Left lung (tissue), 14 donors: ENCODE measurements at places on chromosomes 2 and 18.
A peak's percentile ranks its signal among the peaks of the same experiment; 100 is the strongest.

DNA sequence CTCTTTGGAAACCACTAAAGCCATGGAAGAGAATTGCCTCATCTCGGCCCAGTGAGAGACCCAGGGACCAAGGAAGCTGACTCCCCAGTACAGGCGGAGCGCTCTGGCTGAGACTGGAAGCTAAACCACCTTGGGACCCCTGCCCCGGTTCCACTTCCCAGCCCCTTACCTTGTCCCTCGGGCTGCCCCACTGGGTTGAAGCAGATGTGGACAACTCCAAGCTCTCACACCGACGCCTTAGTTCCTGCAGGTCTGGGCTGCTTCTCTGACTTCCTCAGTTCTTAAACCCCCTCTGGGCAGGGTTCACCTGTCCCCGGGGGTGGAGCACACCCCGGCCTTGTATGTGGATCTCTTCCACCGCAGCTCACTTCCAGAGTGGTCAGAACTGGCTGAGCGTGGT lies 266.2 kb downstream of the PHLPP1 start:
- no peak for DNase-seq

- no peak for DNase-seq
These were observed 15.0 kb downstream of the RND3 start for GRCh38 chr2:150472511-150472899.

DNA sequence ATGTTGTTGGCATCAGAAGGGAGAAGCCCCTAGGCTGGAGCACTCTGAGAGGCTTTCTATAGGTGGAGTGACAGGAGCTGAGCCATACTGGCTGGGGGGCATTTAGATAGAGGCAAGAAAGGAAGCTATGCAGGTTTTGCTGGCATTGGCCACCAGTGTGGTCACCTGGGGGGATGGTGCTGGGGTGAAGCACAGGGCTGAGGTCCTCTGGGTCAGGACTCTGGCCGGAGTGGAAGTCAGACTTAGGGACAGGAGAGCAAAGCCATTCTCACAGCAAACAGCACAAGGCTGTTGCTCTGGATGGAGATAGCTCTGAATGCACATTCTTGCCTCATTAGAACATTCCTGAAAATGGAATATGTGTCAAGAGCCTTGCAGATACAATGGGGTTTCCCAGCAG lies 47.4 kb downstream of the NTSR2 start:
- no peak for DNase-seq

GRCh38 chr18:35862119-35862640 lies 110.3 kb upstream of the RMP24 start:
- DNase-seq, result no peak

DNA sequence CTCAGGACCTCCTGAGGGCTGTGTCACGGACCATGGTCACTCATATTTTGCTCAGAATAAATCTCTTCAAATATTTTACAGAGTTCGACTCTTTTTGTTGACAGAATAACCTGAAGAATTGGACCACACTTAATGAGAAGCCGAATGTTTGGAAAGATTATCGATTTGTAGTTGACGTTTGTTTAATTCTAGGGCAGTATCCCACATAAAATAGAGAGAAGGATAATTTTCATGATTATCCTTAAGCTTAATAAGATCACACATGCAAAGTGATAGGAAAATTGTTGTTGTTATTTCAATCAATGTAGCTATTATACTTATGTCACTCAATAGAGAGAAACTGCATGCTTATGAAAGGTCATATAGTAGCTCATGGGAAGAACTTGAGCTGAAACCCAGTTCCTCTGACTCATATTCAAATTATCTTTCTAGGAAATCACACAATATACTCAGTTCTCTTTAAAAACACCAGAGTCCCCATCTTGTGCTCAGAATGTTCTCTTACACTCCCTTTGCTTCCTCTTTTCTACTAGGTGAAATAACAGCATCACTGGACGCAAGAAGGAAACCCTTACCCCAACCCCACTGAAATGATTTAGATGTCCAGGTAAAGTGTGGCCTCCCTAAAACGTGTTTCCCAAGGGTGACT lies 982.1 kb downstream of the TSN start:
- no peak for DNase-seq

GRCh38 chr2:80454628-80455027 lies 150.1 kb upstream of the LRRTM1 start:
- DNase-seq, result no peak

- peak; percentile 70 for DNase-seq
These were observed 123.9 kb upstream of the SLC1A4 start for GRCh38 chr2:64865073-64865830.

GRCh38 chr2:177665948-177666347 lies 273.4 kb downstream of the AGPS start:
- no peak for DNase-seq

DNA sequence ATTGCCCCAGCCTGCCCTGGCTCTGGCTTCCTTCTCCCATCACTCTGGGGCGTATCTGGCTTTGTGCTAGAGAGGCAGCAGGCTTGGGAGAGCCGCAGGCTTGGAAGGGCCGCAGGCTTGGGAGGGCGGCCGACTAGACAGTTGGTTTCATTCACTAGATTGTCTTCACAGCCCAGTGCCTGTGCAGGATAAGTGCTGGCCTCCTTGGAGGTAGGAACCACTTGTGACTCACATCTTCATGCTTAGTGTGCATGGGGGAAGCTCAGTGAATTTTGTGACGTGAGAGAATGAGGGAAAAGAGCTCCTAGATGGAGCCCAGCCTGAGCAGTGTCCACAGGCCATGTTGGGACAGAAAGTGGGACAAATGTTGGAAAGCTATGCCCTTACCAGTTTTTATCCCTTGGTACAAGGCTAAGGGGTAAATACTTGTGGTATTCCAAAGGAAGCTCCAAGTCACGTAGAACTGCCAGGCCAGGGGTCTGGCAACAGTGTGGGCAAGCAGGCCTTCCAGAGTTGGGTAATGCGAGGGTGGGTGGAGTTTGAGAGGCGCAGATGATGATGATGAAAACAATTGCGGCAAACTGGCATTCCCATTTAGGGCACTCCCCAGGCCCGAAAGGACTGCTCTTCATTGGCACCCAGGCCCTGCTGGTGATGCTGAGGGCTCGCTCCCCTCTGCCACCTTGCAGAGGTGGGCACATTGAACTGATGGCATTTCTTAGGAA lies 100.1 kb downstream of the DDX1 start:
- no peak for DNase-seq

DNA sequence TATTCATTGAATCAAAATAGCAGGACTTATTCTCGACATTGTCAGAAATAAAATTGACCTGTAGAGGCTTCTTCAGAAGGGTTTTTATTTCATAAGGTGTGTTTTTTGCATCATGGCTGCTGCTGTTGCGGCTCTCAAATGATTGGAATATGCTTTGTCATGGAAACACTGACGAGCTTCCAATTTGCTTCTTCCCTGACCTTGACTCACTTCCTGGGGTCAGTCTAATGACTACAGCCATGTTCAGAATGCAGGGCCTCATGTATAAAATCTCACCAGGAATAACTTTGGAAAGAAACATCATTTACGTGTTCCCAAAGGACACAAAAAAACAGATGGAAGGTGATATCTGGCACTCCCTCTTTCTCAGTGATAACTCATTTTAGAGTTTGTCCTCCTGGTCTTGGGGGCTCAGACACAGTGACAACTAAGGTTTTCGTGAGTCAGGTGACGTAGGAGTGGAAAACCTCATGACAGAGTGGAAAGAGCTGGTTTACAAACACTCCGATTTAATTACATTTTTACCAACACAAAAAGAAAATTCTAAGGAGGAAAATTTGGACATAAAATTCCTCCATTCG lies 467.0 kb upstream of the RAB12 start:
- DNase-seq, result no peak

- DNase-seq, result no peak
These were observed 17.5 kb downstream of the LYPD1 start for GRCh38 chr2:132652474-132652873.

- no peak for DNase-seq
These were observed 118.7 kb downstream of the EPB41L3 start for GRCh38 chr18:5424903-5425664.

- no peak for DNase-seq
These were observed 13.7 kb upstream of the ST3GAL5 start for GRCh38 chr2:85902496-85902895.

DNA sequence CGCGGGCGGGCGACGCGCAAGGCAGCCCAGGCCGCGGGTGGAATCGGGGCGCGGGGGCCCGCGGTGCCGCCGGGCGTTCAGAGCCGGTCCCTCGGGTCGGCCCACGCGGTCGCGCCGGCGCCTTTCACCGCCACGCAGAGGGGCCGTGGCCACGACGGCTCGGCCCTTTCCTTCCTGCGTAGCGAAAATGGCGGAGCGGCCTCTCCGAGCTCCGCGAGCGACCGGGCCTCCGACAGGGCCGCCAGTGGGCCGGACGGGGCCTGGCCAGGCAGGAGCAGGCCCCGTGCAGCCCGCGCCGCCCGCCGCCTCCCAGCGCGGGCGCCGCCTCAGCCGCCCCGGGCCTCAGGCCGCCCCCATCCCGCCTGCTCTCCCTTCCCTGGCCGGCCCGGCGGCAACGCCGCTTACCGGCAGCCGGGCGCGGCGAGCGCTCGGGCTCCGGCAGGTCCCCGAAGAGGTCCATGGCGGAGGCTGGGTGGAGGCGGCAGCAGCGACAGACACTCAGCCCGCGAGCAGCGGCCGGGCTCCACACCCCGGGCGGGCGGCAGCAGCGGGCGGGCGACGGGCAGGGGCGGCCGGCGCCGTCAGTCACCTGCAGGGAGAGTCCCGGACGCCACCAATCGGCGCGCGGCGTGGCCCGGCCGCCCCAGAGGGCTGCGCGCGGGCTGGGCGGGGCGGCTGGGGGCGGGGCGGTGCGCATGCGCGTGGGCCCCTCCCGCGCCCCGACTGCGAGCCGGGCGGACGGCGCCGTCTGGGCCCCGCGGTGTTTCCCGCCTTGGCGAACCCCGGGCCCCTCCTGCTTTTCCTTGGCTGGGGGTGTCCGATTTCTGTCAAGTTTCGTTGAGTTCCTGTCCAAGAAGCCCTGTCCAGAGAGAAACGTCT lies at the start of gene ILKAP:
TSS of gene ILKAP (minus strand) at position 602 of the 879 bp plus-strand sequence. CDS start at position 460, 142 bp downstream.
- DNase-seq, result peak; percentile 80

DNA sequence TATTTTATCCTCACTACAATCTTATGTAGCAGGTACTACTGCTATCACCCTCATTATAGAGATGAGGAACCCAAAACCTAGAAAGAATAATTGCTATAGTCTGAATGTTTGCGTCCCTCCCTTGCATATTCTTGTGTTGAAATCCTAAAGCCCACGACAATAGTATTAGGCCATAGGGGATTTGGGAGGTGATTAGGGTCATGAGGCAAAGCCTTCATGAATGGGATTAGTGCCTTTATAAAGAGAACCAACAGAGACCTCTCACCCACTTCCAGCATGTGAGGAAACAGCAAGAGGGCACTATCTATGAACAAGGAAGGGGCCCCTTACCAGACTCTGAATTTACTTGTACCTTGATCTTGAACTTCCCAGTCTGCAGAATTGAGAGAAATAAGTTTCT lies 500.3 kb upstream of the FAM98A start:
- DNase-seq, result no peak
